ENCODE measurements at places on chromosomes 13 and 19. TPM values are rescaled to one million over a fixed set of nuclear protein-coding genes. Genes with fewer than 3 reads are reported as not detected.
A peak's percentile ranks its signal among the peaks of the same experiment; 100 is the strongest.

DNA sequence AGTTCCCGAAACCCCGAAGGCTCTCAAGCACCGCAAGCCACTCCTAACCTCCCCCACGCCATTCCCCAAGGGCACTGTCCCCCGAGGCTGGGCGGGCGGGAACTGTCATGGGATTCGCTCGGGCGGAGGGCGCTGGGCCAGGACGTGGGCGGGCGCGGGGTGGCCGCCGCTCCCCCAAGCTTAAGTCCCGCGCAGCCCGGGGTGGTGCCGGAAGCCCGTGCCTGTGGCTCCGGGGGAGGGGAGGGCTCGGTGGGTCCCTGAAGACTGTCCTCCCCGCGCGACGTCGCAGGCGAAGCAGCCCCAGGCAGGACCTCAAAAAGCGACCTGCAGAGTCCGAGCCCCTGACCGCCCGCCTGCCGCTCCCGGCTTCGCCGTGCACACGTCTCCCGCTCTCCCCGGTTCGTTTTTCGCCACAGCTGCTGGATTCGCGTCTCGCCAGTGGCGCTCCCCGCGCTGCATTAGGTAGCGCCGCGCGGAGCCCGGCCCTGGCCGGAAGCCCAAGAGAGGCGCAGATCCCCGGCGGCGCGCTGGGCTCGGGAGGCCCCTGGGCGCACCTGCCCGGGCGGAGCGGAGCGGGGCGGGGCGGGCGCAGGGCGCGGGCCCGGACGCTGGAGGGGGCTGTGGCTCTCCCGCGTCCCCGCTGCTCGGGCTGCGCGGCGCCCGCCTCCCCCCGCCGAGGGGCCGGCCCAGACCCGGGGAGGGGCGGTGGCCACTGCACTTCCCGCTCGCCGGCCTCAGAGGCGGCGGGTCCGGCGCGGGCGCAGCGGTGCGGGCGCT is at the start of gene FARP1:
TSS of gene FARP1 (plus strand) at position 715 of the 777 bp plus-strand sequence. CDS start 70,149 bp downstream, outside the sequence.
- DNase-seq, result peak; percentile 93

DNA sequence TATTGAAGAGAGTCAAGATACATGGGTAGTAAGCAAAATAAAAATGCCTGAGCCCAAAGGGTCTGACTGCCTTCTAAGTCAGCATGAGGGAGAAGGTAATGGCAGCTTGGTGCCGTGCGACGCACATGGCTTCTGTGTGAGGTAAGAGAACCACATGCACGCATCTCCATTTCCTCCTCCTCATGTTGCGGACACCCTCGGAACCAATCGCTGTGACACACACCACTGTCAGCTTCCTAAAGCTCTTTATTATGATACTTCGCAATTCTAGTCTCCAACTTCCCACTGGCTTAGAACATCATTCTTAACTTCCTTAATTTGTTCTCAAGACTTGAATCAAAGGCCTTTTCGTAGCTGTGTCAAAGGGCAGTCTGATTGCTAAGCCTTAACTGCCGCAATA is 170.1 kb downstream of the OXGR1 start:
- no peak for DNase-seq

DNA sequence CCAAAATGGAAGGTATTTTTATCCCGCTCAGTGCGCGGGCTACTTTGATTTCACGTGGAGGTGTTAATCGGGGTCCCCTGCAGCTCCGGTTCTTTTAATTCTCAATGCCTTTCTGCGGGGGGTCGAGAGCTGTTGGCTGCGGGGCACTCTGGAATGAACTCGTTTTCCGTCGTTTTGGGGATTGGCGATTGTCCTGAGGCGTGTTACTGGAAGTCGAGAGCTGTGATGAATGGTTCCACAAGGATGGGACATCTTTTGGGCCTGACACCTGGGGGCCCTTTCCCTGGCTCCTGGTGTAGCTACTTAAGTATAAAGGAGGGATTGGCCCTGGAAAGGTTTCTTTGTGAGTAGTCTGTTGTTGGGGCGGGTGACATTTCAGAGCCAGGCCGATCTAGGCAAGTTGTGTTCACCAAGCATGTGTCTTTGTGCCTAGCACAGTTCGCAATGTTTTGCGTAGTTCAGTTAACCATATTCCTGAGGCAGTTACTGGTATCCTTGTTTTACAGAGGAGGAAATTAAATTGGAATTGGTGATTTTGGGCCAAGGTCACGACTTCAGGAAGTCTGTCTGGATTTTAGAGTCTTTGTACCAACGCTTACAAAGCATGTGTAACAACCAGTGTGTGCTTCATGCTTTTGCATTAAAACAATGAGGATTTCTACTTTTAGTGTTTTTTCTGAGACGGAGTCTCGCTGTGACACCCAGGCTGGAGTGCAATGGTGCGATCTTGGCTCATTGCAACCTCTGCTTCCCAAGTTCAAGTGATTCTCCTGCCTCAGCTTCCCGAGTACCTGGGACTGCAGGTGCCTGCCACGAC is 846 bp downstream of the RPL13A start:
- no peak for DNase-seq

TEX101 gene
- total RNA-seq, result not detected

IPO5 gene
- 180 TPM for total RNA-seq

HCN2 gene
- total RNA-seq, result 0.10 TPM

GRCh38 chr19:2221918-2222317 is 14.2 kb downstream of the PLEKHJ1 start:
- DNase-seq, result no peak

- no peak for DNase-seq
These were observed 92.7 kb downstream of the FGF14 start for GRCh38 chr13:102309110-102309509.

Measured in posterior vena cava (tissue), 2 donors.